ENCODE measurements at places on chromosomes 4 and X. TPM values are rescaled to one million over a fixed set of nuclear protein-coding genes. Genes with fewer than 3 reads are reported as not detected.

DNA sequence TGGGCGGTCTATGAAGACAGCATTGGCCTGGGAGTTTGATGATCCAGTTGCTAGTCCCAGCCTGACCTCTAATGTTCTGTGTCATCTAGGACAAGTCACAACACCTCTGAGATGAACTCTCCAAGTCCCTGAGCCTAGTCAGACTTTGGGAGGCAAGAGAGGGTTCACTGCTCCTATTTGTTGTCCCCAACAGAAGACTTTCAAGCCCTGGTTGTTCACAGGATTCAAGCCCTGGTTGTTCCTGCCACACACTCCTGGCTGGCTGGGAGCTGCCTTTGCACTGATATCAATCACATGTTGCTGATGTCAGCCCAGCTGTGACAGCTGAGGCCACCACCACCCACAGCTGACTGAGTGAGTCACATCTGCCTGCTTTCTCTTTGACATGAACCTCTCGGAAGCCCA lies 253.2 kb upstream of the RASGEF1B start:
- no peak for DNase-seq

The ERVMER34-1 gene
- 15.5 TPM for total RNA-seq

DNA sequence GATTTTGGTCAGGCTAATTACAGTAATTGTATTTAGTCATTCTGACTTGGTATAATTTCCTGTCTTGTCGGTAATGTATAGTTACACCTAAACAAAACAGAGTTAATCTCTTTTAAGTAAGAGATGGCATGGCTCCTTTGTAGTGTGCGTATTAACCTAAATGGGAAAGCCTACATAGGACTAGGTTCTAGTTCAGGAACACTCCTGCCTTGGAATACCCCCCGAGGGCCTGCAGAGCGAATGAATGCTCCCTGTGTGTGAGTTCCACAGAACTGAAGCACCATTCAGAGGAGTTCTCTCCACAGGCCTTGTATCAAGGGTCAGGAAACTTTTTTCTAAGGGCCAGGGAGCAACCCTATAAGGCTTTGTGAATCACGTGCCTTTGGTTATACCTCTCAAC lies 44.9 kb upstream of the STIM2 start:
- no peak for DNase-seq

DNA sequence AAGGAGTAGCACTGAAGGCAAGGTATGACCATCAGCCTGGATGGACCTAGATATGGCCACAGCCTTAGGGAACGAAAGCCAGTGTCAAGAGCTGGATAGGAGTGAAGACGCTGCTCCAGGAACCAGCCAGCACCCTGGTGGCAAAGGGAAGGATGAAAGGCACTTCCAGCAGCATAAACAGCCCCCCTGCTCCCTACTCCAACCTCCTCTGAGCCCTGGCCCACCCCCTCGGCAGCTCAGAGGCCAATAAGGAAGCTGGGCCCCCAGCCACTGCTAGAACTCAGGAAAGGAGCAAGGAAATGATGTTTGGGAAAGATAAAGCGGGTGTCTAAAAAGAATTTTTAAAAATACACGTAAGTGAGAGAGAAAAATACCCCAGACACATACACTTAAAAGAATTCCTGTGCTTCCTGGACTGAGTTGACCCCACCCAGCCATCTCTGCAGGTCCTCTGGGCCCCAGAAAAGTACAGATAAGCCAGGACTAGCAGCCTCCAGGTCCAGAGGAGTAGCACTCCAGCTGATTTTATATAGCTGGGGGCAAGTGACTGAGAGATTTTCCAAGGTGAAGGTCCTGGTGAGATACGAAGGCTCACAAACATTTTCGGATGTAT lies 170.4 kb downstream of the SHROOM4 start:
- no peak for DNase-seq

- no peak for DNase-seq
Measured at GRCh38 chr4:44961001-44961755, 234.8 kb upstream of the GNPDA2 start.

DNA sequence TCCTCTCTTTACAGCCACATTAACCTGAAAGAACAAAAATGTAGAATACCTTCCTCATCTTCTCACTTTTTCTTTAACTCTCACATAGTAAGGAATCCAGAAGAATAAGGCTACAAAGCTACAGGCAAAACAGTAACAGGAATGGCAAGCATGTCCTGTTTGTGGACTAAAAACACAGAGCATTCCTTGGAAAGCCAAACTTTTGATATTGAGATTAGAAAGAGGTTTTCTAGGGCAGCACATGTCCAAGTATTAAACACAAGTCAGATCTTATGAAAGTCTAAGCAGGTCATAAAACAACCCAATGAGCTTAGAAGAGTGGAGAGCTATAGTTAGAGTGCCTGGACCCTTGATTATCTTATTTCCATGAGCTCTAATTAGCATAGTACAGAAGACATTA lies 58.2 kb upstream of the FAM9C start:
- no peak for DNase-seq

DNA sequence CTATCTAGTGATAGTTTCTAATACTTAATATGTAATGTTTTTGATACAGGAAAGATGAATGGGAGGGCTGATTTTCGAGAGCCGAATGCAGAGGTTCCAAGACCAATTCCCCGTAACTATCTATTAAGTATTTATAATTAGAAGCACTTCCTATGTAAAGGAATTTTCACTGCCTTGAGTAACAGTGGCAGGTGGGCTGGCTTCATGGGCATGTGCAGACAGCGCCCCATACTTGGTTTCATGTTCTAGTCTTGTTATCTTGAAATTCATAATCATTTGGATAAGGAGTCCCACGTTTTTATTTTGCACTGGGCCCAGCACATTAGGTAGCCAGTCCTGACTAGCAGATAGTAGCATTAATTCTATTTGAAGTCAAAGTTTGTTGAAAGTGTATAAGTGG lies 1.7 kb downstream of the OCIAD1 start:
- DNase-seq, result no peak

- no peak for DNase-seq
Measured at GRCh38 chr4:104693601-104694201, 199.0 kb upstream of the CXXC4 start.

The STBD1 gene
- total RNA-seq, result 1.1 TPM

- no peak for DNase-seq
Measured at GRCh38 chr4:113838460-113838859, 76.9 kb upstream of the CAMK2D start.

DNA sequence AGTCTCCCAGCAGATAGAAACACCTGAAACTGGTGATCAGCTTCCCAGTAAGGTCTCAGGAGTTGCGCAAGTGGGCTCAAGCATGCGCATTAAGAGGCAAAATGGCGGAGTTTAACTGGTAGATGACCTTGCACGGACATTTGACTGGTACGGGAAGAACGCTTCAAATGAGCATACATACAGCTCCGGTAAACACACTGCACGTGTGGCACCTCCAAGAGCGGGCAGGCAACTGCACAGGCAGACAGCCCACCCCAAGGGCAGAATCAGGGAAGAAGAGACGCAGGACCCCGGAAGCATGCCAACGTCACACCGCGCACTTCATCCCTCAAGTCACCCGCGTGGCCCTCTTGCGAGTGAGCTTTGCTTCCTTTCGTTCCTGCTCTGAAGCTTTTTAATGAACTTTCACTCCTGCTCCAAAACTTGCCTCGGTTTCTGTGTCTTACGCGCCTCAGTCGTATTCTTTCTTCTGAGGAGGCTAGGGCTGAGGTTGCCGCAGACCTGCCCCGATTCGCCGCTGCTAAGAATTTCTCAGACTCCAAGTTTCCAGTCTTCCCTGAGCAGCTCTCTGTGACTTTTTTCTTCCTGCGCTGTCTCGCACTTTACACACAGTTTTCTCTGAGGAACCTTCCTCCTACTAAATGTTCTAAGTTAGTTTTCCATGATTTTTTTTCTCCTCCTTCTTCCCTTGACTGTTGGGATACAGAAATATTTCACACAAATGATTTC lies 180.7 kb upstream of the ZFP42 start:
- no peak for DNase-seq

The SH2D1A gene
- total RNA-seq, result not detected

DNA sequence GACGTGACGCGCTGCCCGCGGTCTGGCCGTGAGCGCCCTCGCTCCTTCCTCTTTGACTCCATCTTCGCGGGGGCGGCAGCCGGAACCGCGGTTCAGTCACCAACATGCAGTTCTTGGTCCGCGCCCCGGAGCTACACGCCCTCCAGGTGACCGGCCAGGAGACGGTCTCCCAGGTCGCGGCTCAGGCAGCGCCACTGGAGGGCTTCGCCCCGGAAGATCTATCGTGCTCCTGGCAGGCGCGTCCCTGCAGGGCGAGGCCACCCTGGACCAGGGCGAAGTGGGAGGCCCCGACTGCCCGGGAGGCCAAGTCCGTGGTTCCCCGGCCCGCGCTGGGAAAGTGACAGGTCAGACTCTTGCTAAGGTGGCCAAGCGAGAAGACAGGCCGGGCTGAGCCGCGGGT lies 2.9 kb downstream of the TRIML2 start:
- peak; percentile 38 for DNase-seq
